ENCODE measurements at places on chromosomes 1 and 21. TPM values are rescaled to one million over a fixed set of nuclear protein-coding genes. Genes with fewer than 3 reads are reported as not detected.

The ARHGAP30 gene
- not detected for total RNA-seq

The FTCD gene
- total RNA-seq, result 1.5 TPM

The TSNAX gene
- total RNA-seq, result 26.4 TPM

The CD1E gene
- total RNA-seq, result not detected

The FMO5 gene
- total RNA-seq, result 0.60 TPM

The SIPA1L2 gene
- total RNA-seq, result 14.2 TPM

The DMAP1 gene
- 40.9 TPM for total RNA-seq

The LCE1B gene
- total RNA-seq, result not detected

The CDA gene
- not detected for total RNA-seq

The RIMKLA gene
- total RNA-seq, result not detected

The LCE1D gene
- not detected for total RNA-seq

The MED8 gene
- total RNA-seq, result 45.6 TPM

The HIVEP3 gene
- 4.0 TPM for total RNA-seq

DNA sequence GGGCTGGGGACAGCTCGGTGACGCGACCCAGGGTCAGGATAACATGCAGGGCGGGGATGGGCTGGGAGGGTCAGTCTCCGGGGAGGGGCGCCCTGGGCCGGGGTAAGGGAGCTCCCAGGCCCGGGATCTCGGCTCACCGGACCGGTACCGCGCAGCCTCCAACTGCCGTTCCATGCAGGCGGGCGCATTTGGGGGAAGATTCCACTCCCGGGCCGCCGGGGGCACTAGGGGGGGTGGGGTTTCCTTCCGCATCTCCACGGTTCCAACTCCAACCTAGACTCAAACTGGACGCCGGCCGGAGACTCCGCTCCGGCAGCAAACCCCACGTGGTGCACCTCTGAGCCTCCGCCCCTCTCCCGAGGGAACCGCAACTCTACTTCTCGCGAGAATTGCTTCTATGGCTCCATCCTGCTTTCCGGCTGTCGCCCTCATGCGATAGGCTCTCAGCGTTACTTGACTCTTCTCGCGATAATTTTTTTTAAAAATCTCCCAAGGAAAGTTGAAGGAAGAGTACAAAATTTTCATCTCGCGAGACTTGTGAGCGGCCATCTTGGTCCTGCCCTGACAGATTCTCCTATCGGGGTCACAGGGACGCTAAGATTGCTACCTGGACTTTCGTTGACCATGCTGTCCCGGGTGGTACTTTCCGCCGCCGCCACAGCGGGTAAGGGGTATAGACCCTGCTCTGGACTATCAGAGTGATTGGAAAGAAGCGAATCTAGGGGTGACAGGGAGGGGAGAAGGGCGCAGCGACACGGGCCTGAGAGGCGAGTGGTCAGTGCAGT, at the start of the genes ATP5PB and WDR77:
Gene ATP5PB, plus strand, starts transcription at position 547 of the 785 bp plus-strand sequence. Its CDS starts 78 bp downstream, at position 625.
Gene WDR77, minus strand, starts transcription at position 339 of the 785 bp plus-strand sequence. Its CDS starts 87 bp downstream, at position 252.
- H3K27me3 ChIP-seq, result no peaks in the 10 kb centered on the region
- peaks cover 21% of the 10 kb centered on the region for H3K4me1 ChIP-seq
- H3K27ac ChIP-seq, result peak within 1 kb of the TSS; percentile 74
- peak; percentile 99 for DNase-seq
- H3K36me3 ChIP-seq, result peaks cover 5% of the 10 kb centered on the region

- no peak for DNase-seq
- no peaks in the 10 kb centered on the region for H3K27me3 ChIP-seq
- H3K27ac ChIP-seq, result no peak overlapping the region
- no peaks in the 10 kb centered on the region for H3K36me3 ChIP-seq
- no peak overlapping the region for H3K4me3 ChIP-seq
These were observed 25.9 kb downstream of the KRTAP19-8 start for GRCh38 chr21:31012133-31013089.

- H3K4me3 ChIP-seq, result no peak overlapping the region
- H3K4me1 ChIP-seq, result no peaks in the 10 kb centered on the region
- H3K27me3 ChIP-seq, result no peaks in the 10 kb centered on the region
- H3K27ac ChIP-seq, result no peak overlapping the region
These were observed 24.7 kb downstream of the NPHS2 start for GRCh38 chr1:179550746-179551682.

DNA sequence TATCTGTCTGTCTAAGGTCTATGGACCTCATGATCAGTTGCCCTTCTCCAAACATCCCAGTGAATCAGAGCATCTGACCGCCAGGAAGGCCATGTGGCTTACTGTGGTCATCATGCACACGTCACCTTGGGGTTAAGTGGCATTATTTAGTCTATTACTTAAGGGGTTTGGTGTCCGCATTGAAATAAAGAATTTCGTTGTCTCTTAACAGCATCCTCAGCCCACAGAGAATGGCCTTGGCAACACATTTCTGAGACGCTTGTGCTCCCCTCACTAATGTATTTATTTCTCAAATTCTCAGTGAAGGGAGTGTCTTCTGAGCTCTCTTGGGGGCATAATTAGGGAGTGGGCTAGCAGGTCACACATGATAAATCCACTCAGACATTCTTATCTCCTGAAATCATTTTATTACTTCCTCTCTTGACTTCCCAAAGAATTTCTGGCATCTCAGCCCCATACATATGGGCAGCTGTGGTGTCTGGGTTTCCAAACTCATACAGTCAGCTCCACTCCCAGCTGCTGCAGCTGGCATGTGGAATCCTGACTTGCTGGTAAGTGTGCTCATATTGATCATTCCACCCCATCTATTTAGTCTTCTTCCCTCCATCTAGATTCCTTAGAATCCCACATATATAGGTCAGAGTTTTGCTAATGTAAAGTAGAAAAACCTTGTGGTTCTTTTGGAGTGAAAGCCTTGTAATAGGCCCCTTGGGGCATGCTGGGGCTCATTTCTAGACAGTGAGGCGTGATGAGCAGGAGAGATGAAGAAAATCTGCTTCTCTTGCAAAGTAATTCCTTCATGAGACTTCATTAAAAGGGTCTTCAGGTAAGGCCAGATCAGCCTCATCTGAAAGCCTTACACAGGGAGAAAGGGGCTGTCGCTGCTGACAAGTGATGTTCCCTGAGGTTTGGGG, 110.5 kb downstream of the HHAT start:
- H3K36me3 ChIP-seq, result no peaks in the 10 kb centered on the region
- DNase-seq, result peak; percentile 34
- no peaks in the 10 kb centered on the region for H3K27me3 ChIP-seq
- peak overlapping the region; percentile 67 for H3K27ac ChIP-seq
- H3K4me1 ChIP-seq, result peaks cover 14% of the 10 kb centered on the region

DNA sequence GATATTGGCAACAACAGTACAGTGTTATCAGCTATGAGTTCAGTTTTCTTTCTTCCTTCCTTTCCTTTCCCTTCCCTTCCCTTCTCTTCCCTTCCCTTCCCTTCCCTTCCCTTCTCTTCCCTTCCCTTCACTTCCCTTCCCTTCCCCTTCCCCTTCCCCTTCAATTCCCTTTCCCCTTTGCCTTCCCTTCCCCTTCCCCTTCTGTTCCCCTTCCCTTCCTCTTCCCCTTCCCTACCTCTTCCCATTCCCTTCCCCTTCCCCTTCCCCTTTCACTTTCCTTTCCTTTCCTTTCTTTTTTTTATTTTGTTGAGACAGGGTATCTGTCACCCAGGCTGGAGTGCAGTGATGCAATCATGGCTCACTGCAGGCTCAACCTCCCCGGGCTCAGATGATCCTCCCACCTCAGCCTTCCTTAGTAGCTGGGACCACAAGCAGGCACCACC, 72.3 kb upstream of the CAPZB start:
- no peaks in the 10 kb centered on the region for H3K36me3 ChIP-seq
- H3K27me3 ChIP-seq, result peaks cover 2% of the 10 kb centered on the region
- H3K4me1 ChIP-seq, result no peaks in the 10 kb centered on the region
- no peak overlapping the region for H3K4me3 ChIP-seq
- no peak for DNase-seq

GRCh38 chr1:197327776-197328364, 59.8 kb downstream of the CRB1 start:
- H3K36me3 ChIP-seq, result no peaks in the 10 kb centered on the region
- H3K4me3 ChIP-seq, result no peak overlapping the region
- H3K27ac ChIP-seq, result no peak overlapping the region
- H3K27me3 ChIP-seq, result peaks cover 2% of the 10 kb centered on the region
- peak; percentile 21 for DNase-seq

DNA sequence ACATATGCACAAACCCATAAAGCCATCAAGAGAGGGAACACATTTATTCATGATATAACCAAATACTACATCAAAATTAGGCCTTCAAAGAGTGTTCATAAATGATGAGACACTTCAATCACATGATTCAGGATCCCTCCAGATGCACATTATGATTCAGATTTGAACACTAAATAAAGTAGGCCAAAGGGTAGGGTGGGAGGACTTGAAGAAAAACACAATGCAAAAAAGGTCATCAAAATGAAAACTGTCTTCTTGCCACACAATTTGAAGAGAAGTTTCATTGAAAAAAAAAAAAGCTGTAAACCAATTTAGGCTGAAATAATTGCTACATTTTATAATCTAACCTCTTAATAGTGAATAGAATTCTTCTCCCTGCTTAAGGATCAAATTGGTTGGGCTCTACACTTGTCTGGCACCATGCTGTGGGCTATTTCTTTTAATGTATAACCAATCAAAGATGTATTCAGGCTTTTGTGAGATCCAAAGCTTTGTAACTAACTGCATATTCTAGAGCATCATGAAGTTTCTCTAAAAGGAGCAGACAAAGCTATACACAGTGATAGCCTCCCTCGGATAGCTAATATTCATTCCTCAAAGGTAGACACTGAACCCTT, 58.1 kb downstream of the ZSWIM5 start:
- H3K36me3 ChIP-seq, result no peaks in the 10 kb centered on the region
- H3K27me3 ChIP-seq, result no peaks in the 10 kb centered on the region
- no peak overlapping the region for H3K27ac ChIP-seq
- no peaks in the 10 kb centered on the region for H3K4me1 ChIP-seq

DNA sequence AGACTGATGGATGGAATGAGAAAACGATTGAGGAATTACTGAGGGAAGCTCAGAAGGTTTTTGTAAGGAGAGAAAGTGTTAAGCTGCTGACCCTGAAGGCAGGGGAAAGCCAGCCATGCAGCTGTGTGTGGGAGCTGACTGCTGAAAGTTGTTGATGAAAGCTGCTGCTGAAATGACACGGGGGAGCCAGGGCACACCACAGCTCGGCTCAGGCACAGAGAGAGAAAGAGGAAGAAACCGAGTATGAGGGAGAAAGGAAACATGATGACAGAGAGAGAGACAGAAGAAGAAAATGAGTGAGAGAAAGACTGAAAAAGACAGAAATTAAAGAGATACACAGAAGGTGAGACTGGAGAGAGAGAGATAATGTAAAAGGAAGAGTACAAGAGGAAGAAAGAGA, 115.5 kb downstream of the LRRC53 start:
- no peaks in the 10 kb centered on the region for H3K36me3 ChIP-seq
- no peaks in the 10 kb centered on the region for H3K4me1 ChIP-seq
- DNase-seq, result no peak
- H3K27me3 ChIP-seq, result no peaks in the 10 kb centered on the region
- H3K27ac ChIP-seq, result no peak overlapping the region

DNA sequence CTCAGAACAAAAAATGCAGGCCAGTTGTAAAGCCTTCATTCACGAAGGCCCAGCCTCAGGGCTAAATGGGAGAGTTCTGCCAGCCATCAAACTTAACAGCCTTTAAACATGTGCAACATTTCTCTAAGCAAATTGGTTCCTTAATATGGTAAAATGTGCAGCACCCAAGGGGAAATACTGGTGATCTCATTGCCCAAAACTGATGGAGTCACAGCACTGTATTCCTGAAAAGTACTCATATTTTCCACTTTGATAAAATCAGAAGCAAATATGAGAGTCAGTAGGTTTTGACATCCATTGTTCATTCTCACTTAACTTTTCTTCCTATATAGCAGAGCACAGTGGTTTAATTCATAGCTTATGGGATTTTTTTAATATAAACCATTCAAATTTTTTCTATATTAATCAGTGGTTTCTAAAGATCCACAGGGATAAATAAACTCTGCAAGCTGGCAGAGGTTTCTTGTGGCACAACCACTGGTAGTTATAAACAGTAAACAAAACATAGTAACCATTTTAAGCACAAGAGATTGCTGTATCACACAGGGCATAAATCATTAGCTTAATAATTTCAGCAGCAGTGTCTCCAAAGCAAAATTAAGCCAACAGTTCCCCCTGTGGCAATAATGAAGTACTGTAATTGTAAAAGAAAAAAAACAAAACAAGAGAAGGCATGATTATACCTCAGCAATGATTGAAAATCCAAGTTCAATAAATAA, 106.9 kb upstream of the LYPLAL1 start:
- H3K27ac ChIP-seq, result no peak overlapping the region
- H3K4me1 ChIP-seq, result no peaks in the 10 kb centered on the region
- H3K36me3 ChIP-seq, result no peaks in the 10 kb centered on the region

GRCh38 chr1:212067787-212068186, 32.2 kb downstream of the DTL start:
- H3K27ac ChIP-seq, result peak overlapping the region; percentile 67
- H3K27me3 ChIP-seq, result no peaks in the 10 kb centered on the region
- H3K36me3 ChIP-seq, result no peaks in the 10 kb centered on the region
- peak; percentile 96 for DNase-seq
- H3K4me3 ChIP-seq, result peak overlapping the region; percentile 26

DNA sequence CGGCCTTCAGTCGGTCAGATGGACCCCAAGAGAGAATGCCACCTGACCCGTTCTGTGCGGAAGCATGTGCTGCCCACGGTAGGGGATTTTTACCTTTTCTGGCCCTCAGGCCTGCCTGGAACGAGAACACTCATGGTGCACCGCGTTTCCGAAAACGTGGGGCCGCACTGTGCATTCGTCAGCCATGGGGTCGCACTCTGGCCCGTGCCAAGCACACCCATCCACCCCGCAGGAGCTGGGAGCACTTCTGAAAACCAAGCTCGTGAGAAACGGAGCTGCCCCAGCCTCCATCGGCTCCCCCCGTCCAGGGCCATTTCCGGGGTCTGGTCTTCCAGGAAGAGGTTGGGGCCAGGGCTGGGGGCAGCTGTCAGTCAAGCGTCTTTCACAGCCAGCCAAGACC, 72.8 kb downstream of the PRDM16 start:
- DNase-seq, result no peak
- H3K36me3 ChIP-seq, result no peaks in the 10 kb centered on the region
- no peak overlapping the region for H3K4me3 ChIP-seq
- no peak overlapping the region for H3K27ac ChIP-seq
- H3K4me1 ChIP-seq, result no peaks in the 10 kb centered on the region
- no peaks in the 10 kb centered on the region for H3K27me3 ChIP-seq

DNA sequence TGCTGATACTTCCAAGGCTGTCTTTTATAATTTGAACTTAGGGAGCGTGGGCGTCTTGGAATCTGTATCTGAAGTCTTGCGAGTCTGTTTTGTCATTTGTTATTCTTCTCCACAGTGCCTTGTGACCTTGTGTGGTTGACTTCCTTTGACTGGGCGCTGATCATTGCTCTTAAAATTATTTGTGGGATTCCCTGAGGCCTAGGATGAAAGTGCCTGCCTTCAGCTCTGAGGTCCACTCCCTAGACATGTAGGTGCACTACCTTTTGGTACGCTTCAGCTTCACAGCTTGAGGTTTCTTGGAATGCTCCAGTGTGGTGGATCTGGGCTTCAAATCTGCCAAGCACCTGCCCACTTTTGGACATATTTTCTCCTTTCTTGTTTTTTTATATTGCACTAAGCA, 50.2 kb upstream of the IGSF5 start:
- no peaks in the 10 kb centered on the region for H3K36me3 ChIP-seq
- no peaks in the 10 kb centered on the region for H3K4me1 ChIP-seq
- no peak for DNase-seq
- no peaks in the 10 kb centered on the region for H3K27me3 ChIP-seq
- H3K27ac ChIP-seq, result no peak overlapping the region

Measured in endothelial cell of umbilical vein (primary cell).